Colonic mucosa (tissue), 4 donors: ENCODE measurements at places on chromosomes 12 and 14. TPM values are rescaled to one million over a fixed set of nuclear protein-coding genes. Genes with fewer than 3 reads are reported as not detected.
A peak's percentile ranks its signal among the peaks of the same experiment; 100 is the strongest.

- DNase-seq, result no peak
Observed at GRCh38 chr12:108234158-108234557, 105.0 kb downstream of the CMKLR1 start.

GRCh38 chr14:50040401-50040775, 76.0 kb downstream of the VCPKMT start:
- DNase-seq, result no peak

DNA sequence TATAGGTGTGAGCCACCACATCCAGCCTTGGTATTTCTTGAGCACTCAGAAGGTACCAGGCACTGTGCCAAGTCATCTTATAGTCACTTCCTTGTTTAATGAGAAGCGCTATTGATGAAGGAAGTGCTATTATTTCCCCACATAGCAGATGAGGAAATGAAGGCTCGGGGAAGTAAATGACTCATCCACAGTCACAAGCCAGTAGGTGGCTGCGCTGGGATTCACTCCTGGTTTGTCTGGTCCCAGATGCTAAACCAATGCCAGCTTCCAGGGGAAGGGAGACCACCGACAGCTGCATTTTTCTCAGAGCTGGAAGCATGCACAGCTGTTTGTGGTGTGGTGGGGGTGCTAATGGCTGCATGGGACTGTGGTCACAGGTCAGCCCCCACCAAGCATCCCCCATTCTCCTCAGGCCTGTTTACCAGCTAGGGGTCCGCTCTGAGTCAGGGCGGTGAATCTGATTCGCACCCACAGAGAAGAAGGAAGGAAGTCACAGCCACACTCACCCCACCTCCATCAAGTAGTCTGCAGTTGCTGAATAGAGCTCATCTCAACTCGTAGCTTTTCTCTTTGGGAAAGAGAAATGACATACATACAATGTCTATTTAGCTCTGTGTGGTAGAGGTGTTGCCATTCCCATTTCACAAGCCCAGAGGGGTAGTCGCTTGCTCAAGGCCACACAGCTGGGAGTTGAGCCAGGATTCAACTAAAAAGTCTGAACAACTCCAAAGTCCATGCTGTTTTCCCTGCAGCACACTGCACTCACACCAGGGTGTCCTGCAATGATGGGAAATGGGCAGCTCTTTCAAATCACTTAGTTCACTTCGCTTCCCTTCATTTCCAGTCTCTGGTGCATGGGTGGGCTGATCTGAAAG, 6.3 kb upstream of the LTBP2 start:
- peak; percentile 61 for DNase-seq

The CLEC9A gene
- not detected for total RNA-seq

DNA sequence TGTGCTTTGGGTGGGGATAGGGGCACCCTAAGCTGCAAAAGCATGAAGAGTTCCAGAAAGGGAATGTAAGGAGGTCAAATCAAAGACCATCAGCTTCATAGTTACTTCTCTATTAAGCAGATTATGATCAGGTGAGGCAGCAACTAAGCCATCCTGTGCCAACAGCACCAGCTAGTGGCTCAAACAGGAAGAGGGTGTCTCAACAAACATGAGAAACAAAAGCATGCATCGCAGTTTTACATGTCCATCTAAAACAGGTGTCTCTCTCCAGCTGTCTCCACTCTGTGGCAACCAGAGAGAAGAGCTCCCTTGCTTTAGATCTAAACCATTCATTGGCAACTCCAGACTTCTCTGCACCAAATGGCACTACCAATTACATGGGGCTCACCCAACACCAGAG, 52.9 kb downstream of the ACTN1 start:
- no peak for DNase-seq

DNA sequence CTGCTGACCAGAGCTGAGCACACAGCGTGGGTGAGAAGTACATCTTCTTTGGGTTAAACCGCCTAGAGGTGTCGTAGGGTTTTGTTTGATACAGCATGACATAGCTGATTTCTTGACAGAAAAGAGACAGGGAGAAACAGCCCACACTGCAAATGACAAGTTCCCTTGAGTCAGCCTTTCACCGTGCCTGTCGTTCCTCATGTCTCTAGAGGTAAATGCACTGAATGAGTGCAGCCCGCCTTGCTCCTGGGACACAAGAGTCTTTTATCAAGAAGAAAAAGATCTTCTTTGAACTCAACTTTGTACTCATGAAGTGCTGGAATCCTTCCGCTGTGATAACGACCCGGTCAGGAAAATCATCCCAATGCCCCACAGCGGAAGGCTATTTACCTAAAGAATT, 77.6 kb downstream of the TMEM132D start:
- no peak for DNase-seq

DNA sequence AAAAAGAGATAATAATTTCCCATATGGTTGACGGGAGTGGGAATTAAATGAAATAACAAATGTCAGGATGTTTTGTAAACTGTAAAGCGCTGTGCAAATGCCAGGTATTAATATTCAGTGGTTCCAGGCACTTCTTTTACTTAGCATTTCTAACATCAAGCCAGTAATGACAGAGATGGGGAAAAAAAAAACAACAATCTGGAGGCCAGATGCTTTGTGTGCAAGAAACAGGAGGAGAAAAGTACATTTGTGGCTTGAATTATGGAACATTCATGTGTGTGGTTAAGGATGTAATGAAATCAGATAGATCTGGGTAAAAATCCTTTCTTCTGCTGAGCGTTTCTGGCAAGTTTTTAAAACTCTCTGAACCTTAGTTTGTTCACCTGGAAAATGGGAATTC, 509.6 kb downstream of the FUT8 start:
- DNase-seq, result no peak

GRCh38 chr12:66697404-66697803, 18.5 kb upstream of the GRIP1 start:
- DNase-seq, result no peak

The FLVCR2 gene
- total RNA-seq, result 10.8 TPM

The SLC25A3 gene
- total RNA-seq, result 698 TPM
